ENCODE measurements at places on chromosomes 12 and 14.

DNA sequence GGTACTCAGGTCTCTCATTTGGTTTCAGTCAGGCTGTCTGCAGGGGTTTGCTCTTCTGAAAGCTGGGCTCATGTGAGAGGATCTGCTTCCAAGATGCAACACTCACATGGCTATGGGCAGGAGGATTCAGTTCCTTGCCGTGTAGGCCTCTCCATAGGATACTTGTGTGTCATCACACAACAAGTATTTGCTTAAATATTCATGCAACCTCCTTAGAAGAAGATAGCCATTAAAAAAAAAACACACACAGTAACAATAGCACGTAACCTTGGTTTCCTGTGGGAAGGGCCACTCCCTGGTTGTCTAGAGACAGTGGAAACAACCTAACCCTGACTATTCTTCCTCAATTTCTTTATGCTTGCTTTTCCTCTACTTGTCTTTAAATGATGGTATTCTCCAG is 31.8 kb upstream of the CLEC4E start:
- no peak overlapping the region for H3K4me3 ChIP-seq
- H3K36me3 ChIP-seq: no peaks in the 10 kb centered on the region
- no peak for DNase-seq
- peaks cover 2% of the 10 kb centered on the region for H3K27me3 ChIP-seq
- H3K27ac ChIP-seq: no peak overlapping the region

DNA sequence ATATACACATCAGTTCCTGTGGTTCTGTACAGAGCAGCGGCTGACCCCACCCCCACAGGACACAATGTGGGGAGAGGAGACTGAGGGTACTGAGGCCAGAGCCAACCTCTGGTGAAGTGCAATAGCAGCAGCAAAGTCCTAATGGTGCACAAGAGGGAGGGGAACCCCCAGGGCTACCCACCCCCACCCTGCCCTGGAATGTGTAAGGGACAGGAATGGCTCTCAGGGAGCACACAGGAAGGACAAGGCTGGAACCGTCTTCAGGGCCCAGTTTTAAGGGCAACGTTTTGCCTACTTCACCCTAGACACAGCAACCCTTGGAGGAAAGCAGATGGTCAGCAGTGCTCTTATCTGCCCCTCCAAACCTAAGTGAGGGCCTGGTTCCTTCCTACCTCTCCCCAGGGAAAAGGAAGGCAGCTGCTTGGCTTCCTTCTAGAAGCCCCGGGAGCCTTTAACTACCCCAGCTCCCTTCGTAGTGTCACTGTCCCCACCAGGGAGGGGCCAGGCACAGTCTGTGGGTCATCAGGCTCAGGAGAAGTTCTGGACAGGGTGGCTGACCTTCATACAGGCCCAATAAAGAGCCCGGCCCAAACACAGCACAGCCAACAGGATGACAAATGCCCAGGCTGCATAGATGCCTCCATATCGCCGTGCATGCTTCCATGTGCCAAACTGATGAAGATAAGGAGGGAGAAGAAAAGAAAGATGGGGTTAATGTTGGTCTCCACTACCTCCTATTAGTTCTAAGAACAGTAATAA is 3.0 kb downstream of the PIP4P1 start:
- H3K27me3 ChIP-seq: no peaks in the 10 kb centered on the region
- 0 out of 2 replicates have a peak, but pooled peaks cover 5% of the 10 kb centered on the region for H3K36me3 ChIP-seq
- DNase-seq: no peak
- H3K4me3 ChIP-seq: no peak overlapping the region
- no peak overlapping the region for H3K27ac ChIP-seq

DNA sequence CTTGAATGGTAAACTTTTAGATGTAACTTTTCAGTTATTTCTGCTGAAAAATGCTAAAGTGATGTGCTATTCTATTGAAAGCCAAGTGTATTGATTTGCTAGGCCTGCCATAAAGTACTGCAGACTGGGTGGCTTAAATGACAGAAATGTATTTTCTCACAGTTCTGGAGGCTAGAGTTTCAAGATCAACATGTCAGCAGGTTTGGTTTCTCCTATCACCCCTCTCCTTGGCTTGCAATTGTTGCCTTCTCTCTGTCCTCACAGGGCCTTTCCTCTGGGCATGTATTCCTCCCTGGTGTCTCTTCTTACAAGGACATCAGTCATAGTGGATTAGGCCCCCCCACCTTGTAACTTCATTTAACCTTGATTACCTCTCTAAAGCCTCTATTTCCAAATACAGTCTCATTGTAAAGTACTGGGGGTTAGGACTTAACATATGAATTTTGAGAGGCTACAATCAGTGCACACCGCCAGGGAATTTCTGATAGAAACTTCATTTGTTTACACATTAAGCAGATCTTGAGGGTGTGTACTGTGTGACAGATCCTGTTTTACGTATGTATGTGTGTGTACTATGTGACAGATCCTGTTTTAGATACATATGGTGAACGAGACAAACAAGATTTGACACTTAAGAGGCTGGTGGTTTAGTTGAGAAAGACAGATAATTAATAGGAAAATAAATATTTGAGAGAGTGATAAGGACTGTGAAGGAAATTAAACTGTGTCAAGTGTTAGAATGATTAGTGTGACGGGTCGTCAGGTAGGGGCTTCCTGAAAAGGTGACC is 49.5 kb downstream of the ADIPOR2 start:
- 0 out of 2 replicates have a peak overlapping the region, but pooled peaks have one; percentile 17 for H3K27ac ChIP-seq
- no peak for DNase-seq
- H3K36me3 ChIP-seq: 0 out of 2 replicates have a peak, but pooled peaks cover 10% of the 10 kb centered on the region
- H3K4me3 ChIP-seq: no peak overlapping the region
- H3K4me1 ChIP-seq: peaks cover 14% of the 10 kb centered on the region

- DNase-seq: peak; percentile 95
- peaks cover 21% of the 10 kb centered on the region for H3K4me1 ChIP-seq
These were observed 5.4 kb upstream of the CCDC177 start for GRCh38 chr14:69580009-69580577.

GRCh38 chr12:52980096-52980649 is 26.1 kb upstream of the EIF4B start:
- no peak overlapping the region for H3K4me3 ChIP-seq
- H3K36me3 ChIP-seq: no peaks in the 10 kb centered on the region
- no peak overlapping the region for H3K27ac ChIP-seq
- H3K4me1 ChIP-seq: peaks cover 33% of the 10 kb centered on the region

- H3K27ac ChIP-seq: no peak overlapping the region
- H3K27me3 ChIP-seq: no peaks in the 10 kb centered on the region
- no peaks in the 10 kb centered on the region for H3K36me3 ChIP-seq
- no peak for DNase-seq
- H3K4me3 ChIP-seq: no peak overlapping the region
- no peaks in the 10 kb centered on the region for H3K4me1 ChIP-seq
These were observed 155.7 kb downstream of the GALC start for GRCh38 chr14:87837296-87837695.

DNA sequence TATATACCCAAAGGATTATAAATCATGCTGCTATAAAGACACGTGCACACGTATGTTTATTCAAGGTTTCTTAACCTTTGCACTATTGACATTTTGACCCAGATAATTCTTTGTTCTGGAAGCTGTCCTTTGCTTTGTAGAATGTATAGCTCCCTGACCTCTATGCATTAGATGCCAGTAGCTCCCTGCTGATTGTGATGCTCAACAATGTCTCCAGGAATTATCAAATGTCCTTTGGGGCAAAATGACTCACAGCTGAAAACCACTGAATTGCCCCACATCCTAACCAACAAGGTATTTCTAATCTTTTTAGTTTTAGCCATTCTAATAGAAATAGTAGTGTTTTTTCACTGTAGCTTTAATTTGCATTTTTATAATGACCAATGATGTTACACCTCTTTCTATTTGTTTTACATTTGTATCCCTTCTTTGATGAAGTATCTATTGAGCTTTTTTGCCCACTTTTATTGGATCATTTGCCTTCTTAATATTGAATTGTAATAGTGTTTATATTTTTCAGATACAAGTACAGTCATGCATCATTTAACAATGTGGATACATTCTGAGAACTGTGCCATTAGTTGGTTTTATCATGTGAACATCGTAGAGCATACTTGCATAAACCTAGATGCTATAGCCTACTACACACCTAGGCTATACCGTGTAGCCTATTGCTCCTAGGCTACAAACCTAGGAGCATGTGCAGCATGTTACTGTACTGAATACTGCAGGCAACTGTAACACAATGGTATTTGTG is 10.4 kb upstream of the NOPCHAP1 start:
- H3K4me1 ChIP-seq: peaks cover 39% of the 10 kb centered on the region
- H3K4me3 ChIP-seq: no peak overlapping the region
- no peak for DNase-seq
- no peak overlapping the region for H3K27ac ChIP-seq
- H3K36me3 ChIP-seq: no peaks in the 10 kb centered on the region

- H3K27me3 ChIP-seq: no peaks in the 10 kb centered on the region
- peaks cover 33% of the 10 kb centered on the region for H3K4me1 ChIP-seq
- DNase-seq: no peak
- H3K36me3 ChIP-seq: no peaks in the 10 kb centered on the region
These were observed 73.9 kb upstream of the HIF1A start for GRCh38 chr14:61621444-61621843.

DNA sequence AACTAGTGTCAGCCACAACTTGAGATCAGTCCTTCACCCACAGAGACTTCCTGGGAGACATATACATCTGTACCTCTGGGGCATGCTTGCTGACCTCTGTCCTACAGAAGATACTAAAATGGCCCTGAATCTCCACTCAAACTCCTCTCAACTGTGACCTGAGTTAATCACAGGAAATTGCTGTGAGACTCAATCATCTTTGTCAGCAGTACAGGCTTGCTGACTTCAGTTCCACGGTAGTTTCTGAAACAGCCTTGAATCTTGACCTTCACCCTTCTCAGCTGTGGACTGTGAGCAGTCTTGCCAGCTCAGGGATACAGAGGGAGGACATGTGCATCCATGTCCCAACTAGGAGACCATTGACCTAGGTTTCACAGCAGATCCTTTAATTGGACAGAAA is 1.4 kb upstream of the KLRC1 start:
- H3K27me3 ChIP-seq: no peaks in the 10 kb centered on the region
- no peak overlapping the region for H3K27ac ChIP-seq
- 0 out of 2 replicates have a peak, but pooled peaks cover 4% of the 10 kb centered on the region for H3K4me1 ChIP-seq
- no peaks in the 10 kb centered on the region for H3K36me3 ChIP-seq

DNA sequence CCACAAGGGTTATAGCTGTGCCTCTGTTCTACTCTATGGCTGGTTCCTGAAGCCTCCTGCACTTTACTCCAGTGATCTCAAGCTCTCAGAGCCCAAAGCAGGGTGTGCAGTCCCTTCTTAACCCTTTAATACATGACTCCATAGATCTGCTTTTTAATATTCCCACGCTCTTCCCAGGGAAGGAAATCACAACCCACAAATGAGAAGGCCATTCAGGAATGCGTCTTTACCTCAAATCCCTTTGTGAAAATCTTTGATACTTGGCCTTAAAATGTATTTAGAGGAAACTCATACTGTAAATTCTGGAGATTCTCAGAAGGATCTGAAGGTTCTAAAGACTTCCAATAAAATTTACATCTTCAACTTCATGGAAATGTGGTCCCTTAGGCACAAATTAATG is 17.0 kb downstream of the NID2 start:
- H3K36me3 ChIP-seq: no peaks in the 10 kb centered on the region
- no peaks in the 10 kb centered on the region for H3K4me1 ChIP-seq
- no peak overlapping the region for H3K27ac ChIP-seq
- no peak for DNase-seq
- no peak overlapping the region for H3K4me3 ChIP-seq

DNA sequence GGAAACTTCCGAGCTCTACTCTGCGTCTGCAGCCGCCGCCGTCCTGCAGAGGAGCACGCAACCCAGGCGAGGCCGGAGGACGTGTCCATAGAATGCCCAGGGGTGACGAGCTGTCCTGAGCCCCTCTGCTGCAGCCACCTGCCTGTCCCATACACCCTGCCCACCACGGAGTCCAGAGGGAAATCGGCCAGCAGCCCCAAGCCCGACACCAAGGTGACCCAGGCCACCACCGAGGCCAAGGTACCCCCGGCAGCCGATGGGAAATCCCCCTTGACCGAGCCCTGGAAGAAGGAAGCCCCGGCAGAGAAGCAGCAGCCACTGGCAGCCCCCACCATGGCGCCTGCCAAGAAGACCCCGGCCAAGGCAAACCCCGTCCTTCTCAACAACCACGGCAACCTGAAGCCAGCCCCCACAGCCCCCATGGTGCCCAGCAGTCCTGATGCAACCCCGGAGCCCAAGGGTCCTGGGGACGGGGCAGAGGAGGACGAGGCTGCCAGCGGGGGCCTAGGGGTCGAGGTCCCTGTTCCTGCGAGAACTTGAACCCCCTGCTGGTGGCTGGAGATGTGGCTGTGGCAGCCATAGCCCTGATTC is 128.7 kb upstream of the C14orf180 start:
- H3K27ac ChIP-seq: no peak overlapping the region
- DNase-seq: no peak
- no peak overlapping the region for H3K4me3 ChIP-seq
- peaks cover 76% of the 10 kb centered on the region for H3K27me3 ChIP-seq

GRCh38 chr12:93199831-93200236 is 177.9 kb upstream of the NUDT4 start:
- no peaks in the 10 kb centered on the region for H3K36me3 ChIP-seq
- no peaks in the 10 kb centered on the region for H3K27me3 ChIP-seq
- no peak overlapping the region for H3K27ac ChIP-seq
- H3K4me1 ChIP-seq: peaks cover 43% of the 10 kb centered on the region
- H3K4me3 ChIP-seq: no peak overlapping the region

GRCh38 chr12:126998747-126999285 is 1268.2 kb upstream of the TMEM132C start:
- no peak for DNase-seq
- H3K27me3 ChIP-seq: no peaks in the 10 kb centered on the region
- no peak overlapping the region for H3K4me3 ChIP-seq

GRCh38 chr12:114221957-114222630 is 183.8 kb downstream of the TBX5 start:
- no peak overlapping the region for H3K27ac ChIP-seq
- no peaks in the 10 kb centered on the region for H3K36me3 ChIP-seq
- H3K27me3 ChIP-seq: peaks cover 48% of the 10 kb centered on the region
- no peak overlapping the region for H3K4me3 ChIP-seq
- no peak for DNase-seq

DNA sequence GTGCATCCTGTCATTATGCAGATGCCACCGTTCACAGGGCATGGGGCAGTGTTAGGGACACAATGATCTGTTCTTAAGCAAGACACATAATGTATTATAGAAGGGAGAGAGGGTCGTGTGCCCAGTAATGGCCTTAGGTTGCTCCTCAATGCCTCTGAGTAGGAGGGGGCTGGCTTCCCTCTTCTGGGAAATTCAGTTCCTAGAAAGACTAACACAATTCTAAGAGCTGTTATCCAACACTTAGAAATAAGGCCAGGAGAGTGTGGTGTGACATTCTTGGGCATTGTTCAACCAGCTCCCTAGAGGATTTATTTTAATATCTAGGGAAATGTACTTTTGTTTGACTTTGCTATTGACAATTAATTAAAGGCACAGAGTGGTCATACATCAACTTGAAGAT is 118.5 kb downstream of the ADCK1 start:
- no peaks in the 10 kb centered on the region for H3K36me3 ChIP-seq
- no peaks in the 10 kb centered on the region for H3K27me3 ChIP-seq
- no peak for DNase-seq
- H3K4me1 ChIP-seq: no peaks in the 10 kb centered on the region
- H3K27ac ChIP-seq: no peak overlapping the region

DNA sequence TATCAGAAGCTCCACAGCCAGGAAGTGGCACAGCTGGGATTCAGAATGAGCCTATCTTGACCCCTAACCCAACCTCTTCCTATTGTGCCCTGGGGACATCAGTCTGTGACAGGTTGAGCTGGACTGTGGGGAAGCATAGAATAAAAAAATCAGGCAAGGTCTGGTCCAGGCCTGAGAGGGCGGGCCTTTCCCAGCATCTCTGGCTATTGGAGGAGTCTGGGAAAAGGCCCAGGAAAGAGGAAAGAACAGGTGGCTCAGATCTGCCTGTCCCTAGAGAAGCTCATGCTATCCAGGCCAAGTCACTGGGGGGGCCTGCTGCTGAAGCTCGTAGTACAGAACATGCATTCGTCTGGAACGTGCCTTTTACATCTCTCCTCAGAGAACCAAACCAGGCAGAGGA is 100.5 kb downstream of the PPM1H start:
- no peak overlapping the region for H3K4me3 ChIP-seq
- H3K27me3 ChIP-seq: no peaks in the 10 kb centered on the region
- H3K4me1 ChIP-seq: no peaks in the 10 kb centered on the region
- H3K27ac ChIP-seq: no peak overlapping the region

Data from PC-9 (cell line).